ENCODE measurements at places on chromosomes 11 and 22.

DNA sequence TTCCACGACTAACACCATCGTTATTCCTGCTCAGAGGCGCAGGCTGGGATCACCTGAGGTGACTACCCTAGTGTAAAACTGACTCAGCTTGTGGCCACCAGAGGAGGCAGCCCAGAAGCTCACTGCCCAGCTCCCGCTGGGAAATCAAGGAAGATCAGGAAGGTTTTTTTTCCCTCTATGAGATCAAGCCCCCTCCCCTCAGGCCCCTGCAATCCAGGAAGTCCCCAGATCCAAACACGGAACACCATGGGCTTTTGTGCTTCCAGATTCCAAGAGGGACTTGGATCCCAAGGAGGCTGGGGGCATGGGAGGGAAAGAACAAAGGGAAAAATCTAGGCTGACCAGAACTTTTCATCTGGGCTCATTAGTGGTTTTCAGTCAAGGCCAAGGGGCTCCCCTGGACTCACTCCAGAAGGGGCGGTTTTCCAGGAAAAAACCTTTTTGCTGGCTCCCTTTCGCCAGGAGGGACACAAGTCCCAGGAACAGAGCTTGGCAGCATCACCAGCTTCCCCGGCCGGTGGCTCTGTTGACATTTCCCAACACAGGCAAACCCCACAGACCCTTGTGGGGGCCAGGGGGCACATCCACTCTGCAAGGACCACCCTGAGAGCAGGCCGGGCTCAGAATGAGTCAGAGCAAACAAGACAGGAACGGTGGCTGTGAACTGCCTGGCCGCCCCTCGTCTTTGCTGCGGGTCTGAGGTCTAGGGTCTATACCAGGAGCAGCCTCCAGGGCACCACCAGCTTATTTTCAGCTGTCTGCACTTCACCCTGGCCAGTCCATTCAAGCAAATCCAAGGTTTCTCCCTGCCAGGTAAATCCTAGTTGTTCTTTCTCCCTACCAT is 36.8 kb downstream of the MYH9 start:
- peak; percentile 50 for DNase-seq

DNA sequence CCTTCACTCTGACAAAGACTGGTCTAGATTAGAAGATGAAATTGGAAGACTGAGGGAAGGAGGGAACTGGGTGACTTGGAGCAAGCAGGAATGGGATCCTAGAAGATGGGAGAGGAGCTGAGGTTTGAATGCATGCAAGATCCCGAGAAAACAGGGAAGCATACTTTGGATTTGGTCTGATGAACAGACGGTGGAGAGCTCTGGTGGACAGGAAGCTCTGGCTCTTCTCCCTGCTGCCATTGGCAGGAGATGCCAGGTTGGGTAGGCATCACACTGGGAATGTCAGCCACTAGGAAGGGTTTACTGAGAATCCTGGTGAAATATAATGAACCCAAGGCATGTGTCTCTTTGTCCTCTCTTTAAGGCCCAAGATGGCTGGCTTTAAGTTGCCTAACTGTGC is 16.5 kb downstream of the NAV2 start:
- DNase-seq = no peak

DNA sequence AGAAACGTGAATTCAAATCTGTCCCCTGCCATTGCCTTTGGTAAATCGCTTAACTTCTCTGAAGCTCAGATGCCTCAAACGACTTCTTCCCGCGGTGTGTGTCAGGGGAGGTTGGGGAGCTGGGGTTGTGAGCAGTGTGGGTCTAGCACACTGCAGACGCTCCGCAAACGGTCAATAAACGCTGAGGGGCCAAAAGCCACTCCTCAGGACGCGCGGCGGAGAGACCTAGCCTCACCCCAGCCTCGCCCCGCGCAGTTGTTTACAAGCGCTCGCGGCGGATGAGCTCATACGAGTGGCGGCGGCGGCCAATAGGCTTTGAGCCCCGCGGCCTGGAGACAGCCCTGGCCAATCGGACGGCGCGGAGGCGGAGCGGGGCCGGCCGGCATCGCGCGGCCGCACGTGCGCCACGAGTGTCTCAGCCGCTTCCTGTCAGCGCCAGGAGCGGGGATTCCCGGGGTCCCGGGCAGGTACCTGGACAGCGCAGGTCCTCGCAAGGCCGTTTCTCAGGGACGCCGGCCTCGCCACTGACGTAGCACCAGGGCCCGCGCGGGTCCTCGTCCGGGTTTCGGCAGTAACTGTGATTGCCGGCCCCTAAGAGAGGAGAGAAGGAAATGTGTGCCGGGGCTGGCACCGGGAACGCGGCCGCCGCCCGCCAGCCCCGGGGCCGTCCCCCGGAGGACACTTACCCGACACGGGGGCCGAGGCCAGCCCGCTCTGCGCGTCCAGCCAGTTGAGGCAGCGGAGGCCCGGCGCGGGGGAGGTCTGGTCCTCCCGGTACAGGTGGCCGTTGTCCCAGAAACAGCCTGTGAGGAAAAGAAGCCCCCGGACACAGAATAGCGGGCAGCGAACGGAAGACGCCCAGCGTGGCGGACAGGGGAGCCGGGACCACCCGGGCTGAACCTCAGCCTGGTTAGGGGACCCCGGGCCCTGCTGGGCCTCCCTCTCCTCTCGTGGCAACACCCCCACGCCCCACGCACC is 1.5 kb downstream of the PIK3IP1 start:
- DNase-seq = peak; percentile 90

GRCh38 chr11:120029321-120029720 is 108.6 kb downstream of the TRIM29 start:
- no peak for DNase-seq

DNA sequence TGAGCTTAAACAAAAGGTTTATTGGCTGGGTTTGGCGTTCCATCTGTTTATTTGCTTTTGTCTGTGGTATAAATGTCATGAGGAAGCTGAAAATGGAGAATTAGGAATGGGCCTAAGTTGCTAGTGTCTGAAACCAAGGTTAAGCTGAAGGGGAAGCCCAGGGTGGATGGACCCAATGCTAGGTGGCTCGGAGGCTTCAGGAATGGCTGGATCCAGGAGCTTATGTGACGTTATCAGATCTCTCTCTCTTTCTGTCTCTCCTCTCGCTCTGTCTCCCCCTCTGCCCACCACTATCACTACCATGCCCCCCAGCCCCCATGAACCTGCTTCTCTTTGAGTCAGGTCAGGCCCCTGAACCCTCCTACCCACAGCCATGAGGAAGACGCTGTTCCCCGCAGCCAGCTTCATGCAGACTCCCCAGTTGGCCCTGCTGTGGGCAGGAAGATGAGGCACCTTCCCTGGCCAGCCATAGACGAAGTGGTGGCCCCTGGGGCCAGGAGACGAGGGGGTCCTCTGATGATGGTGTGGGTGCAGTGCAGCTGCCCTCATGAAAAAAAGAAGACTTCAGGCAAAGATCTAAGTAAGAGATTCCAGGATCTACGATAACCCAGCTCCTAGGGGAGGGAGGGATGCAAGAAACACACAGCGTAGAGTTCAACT is 101.5 kb downstream of the BRD1 start:
- DNase-seq = no peak

DNA sequence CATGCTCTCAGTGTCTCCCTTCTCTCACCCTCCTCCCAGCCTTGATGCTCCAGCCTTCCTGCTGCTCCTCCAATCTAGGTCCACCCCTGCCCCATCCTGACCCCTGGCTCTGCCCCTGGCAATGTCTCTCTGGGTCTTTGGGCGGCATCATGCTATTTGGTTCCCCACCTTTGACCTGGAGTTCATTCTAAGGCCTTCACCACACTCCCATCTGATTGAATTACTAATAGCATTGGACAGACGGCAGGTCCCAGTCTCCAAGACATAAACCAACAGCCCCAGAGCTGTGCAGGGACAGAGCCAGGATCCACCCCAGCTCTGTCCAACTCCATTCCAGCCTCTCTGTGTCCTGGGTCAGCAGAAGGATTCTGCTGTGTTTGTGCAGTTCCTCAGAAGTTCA is 7.2 kb downstream of the APOL4 start:
- DNase-seq = no peak

DNA sequence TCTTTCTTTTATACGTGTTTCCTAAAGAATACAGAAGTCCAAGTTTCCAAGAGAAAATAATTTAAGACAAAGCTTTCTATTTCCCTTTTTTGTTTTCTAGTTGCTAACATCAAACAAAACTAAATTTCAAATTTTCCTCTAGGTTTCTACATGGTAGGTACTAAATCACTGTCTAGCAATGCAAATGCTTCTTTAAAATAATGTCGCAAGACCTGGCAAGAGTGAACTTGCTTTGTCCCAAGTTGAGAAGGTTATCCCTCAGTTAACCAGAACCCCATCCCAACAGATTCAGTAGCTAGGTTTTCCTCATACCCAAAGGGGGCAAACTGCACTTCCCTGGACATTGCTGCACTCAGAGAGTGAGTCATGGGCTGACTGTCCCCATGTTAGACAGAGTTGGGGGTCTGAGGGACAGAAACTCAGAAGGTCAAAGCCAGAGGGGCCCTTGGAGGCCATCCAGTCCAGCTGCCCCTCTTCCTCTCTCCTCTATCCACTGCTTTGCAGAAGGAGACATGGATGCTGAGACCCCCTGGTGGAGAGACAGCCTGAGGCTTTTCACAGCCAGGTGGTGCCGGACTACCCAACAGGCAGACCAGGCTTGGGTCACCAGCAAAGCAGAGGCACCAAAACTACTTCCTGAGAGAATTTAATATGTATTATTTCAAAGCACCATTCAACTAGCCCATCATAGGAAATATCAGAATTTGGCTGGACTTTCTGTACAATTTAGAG is 23.1 kb downstream of the OR2AT4 start:
- DNase-seq = no peak

DNA sequence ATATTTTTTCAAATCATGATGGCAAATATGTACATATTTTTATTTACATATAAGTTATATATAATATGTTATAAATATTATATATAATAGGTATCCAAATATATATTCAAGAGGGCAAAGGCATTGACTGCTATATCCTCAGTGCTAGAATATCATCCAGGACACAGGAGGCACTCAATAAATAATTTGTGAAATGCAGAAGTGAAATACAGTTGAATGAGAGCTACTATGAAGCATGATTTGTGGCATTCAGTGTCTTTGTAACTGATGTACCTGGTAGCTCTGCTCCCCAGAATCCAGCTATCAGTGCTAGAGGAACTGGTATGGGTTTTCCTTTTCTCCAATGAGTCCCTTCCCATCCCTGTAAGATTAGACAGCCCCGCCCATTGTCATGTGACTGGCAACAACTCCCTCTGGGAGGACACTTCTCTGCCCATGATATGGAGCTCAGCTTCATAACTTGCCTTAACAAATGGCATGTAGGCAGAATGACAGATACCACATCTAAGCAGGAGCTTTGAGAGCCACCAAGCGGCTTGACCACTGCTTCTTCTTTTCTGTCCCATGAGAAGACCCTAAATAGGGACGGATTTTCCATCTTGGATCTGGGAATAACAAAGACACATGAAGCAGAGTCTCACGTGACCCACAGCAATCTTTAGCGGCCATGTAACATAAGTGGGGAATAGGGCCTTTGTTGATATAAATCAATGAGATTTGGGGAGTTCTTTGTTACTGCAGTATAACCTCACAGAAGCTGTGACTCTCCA is 10.2 kb upstream of the CD82 start:
- DNase-seq = no peak

GRCh38 chr22:46078241-46079092 is 71.9 kb upstream of the PPARA start:
- DNase-seq = peak; percentile 87

DNA sequence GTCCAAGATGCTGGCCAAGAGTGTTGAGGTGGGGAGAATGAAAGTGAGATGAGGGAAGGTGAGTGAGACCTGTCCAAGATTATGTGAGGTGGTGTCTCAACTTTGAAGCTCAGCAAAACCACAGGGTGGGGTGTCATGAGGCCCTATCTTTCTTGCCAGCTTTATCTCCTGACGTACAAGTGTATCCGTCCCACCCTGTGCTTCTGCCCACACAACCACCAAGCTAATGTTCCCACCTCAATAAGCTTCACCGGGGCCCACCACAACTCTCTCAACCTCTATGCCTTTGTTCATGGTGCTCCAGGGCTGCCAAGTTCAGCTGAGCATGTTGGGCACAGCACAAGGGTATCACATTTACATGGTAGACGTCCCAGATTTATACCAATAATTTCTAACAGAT is 7.1 kb upstream of the TPST2 start:
- DNase-seq = no peak

- DNase-seq = no peak
These were observed 94.0 kb downstream of the BRD1 start for GRCh38 chr22:49733631-49734030.

GRCh38 chr11:69535908-69536307 is 54.4 kb downstream of the LINC01488 start:
- DNase-seq = no peak

DNA sequence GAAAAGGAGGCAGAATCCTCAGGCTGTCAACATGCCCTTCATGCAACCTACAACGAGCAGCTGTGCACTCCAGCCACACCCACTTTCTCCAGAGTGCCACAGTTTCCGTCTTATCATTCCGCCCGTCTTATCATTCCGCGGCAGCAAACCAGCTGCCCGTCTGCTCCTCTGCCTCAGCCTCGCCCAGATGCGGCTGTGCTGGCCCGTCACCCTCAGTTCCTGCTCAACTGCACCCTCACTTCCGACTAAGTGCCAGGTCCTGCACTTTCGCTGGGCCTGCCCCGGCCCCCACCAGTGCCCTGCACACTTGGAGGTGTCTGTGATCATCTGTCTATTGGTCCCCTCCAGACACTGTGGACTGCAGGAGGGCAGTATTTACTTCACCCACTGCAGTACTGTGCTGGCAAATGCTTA is 43.7 kb downstream of the MICAL3 start:
- DNase-seq = no peak

GRCh38 chr11:114368918-114369680 is 31.2 kb downstream of the C11orf71 start:
- no peak for DNase-seq

GRCh38 chr11:64882243-64882642 is 3.8 kb upstream of the EHD1 start:
- no peak for DNase-seq

GRCh38 chr11:27083241-27083640 is 42.6 kb downstream of the BBOX1 start:
- DNase-seq = no peak

- no peak for DNase-seq
These were observed 11.9 kb downstream of the CELF1 start for GRCh38 chr11:47541070-47541469.

DNA sequence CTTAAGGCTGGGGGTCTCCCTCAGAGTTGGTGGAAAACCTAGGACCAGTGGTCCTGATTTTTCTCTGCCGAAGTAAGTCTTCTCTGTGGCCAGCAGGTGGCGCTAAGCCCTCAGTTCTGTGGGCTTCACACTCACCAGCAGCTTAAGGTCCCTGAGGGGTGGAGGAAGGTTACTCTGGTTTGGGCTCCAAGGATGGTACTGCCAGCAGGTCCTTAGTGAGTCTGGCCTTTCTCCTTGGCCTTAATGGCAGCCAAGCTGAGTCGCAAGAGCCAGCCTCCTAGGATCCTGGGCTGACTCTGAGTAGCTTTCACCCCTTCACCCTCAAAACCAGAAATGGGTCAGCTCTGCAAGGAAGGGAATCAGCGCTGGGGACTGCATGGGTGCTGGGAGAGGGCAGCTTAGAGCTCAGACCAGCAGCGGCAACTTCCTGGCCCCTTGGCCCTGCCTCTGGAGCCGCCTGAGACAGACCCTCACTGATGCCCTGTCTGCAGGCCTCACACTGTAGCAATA is 4.4 kb downstream of the KCNJ11 start:
- DNase-seq = peak; percentile 77

All from EL (cell line).